ENCODE measurements at places on chromosomes 7 and 10.

DNA sequence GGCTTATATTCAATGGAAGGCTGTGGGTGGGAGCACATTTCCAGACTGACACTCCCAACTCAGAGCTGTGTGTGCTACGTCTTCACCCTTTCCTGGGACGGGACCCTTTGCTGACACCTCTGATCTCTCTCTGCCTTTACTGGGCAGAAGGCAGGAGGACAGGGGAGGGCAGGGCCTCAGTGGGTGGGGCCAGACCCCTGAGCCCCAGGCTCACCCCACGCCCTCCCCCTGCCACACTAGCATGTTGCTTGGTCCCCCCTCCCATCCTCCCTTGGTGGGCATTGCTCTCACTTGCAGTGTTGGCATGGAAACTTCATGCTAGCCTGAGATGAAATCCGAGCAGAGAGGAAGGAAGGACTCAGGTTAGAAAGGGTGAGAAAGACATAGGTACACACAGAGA lies 18.4 kb downstream of the TMEM273 start:
- no peak for DNase-seq

DNA sequence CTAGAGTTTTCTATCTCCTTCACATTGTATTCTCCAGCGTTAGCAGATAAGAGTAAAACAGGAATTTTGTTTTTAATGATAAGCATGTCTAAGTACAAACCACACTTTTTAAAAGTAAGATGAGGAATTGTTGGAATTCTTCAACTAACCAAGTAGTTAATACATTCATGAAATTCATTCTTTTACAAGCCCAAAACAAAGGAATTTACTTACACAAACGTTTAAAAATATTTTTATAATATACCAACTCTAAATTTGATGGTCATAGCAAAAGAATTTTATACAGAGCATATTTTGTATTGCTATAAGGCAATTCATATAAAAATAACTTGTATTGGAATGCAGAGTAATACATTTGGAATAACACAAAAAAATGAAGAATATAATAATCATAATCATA lies 51.3 kb downstream of the TWIST1 start:
- no peak for DNase-seq

- no peak for DNase-seq
Measured at GRCh38 chr7:81919494-81919893, 149.6 kb upstream of the HGF start.

- no peak for DNase-seq
Measured at GRCh38 chr10:59393349-59393748, 31.0 kb upstream of the FAM13C start.

GRCh38 chr7:70782796-70783195 lies 349.1 kb upstream of the GALNT17 start:
- no peak for DNase-seq

DNA sequence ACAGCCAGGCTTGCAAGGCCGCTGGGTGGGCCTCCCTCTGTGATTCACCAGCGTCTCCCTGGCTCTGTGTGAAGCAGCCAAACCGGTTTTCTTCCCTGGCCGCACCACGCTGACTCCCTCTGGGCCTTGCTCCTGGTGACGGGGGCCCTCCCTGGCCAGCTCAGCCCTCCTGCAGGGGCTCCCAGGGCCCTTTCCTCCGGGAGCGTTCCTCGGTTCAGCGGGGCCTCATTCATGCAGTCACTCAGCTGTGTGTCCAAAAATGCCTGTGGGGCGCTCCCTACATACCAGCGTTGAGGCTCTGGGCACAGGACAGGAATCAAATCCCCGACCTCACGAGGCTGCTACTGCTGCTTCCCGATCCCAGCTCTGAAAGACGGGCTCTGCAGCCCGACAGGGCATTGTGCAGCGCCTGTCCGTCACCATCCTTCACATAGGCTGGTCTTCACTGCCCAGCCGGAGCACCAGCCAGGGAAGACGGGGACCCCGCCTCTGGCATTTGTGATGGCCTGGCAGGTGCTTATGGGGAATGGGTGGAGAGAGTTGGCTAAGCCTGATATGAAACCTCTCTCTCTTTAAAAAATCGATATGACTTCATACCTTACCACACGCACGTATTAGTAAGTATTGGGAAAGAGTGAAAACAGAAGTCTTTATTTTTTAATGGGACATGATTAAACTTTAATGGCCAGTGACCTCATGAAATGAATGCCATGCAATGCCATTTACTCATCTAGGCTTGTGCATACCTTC lies 110.0 kb upstream of the SHH start:
- DNase-seq: no peak

Data from HCEC 1CT (cell line).